ENCODE measurements at places on chromosomes 6 and 20.
A peak's percentile ranks its signal among the peaks of the same experiment; 100 is the strongest.

DNA sequence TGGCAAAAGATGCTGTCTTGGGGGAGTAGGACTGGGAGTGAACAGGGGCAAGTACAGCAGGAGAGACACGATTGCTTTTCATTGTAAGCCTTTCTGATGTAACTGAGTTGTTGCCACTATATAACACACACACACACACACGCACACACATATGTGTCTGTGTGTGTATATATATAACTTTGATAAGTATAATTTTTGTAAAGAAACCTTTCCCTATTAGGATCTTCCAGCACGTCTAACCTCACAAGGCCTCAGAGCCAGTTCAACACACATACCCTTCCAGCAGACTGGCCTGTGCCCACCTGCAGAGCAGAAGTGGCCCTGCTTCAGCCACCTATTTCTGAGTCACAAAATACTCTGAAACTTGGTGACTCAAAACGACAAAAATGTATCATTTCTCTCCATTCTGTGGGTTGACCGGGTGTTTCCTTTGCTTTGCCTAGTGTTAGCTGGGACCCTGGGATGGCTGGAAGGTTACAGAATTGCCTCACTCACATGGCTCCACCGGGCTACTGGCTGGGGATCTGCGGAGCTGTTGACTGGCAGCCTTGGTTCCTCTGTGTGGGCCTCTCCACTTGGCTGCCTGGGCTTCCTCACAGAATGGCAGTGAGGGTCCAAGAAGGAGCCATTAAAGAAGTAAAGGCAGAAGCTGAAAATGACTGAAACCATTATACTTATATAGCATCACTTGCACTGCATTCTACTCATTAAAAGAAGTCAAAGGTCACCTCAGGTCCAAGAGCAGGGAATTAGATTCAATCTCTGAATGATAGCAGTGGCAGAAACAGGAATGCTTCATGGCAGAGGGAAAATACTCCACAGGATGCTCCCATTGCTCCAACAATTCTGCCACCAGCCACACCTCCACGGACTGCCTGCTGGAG lies 126.4 kb downstream of the BANF2 start:
- DNase-seq = no peak

DNA sequence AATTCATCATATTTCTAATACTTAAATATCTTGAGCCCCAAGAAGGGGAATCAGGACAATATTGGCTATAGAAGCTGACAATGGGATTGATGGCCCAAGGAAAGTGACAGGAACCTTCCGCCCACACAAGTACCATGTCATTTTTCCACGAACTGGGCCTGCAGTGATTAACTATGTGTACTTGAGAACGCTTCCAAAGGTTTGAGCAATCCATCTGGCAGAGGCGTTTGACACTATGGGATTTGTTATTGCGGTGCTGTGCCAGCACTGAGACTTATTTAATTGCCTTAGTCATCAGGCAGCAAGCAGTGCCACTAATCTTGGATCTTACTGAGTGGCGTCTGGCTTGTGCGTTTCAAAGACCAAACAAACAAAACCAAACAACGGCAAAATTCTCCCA lies 135.6 kb upstream of the UST start:
- peak; percentile 28 for DNase-seq

DNA sequence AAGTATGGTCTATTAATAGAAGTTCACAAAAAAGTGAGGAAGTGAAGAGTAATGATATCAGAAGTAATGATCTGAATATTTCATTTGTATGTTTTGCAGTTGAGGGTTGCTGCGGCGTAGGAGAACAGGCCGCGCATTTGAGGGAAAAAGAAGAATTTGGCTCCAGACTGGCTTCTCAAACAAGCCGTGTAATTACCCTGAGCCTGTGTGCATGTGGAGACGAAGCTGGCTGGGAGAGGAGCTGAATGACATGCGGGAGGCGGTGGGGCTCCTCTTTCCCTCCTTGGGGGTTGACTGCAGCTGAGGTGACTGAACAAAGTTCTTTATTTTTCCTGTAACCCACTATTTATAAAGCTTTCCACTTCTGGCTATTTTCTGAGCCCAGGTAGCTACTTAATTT lies 115.5 kb upstream of the AFDN start:
- no peak for DNase-seq

DNA sequence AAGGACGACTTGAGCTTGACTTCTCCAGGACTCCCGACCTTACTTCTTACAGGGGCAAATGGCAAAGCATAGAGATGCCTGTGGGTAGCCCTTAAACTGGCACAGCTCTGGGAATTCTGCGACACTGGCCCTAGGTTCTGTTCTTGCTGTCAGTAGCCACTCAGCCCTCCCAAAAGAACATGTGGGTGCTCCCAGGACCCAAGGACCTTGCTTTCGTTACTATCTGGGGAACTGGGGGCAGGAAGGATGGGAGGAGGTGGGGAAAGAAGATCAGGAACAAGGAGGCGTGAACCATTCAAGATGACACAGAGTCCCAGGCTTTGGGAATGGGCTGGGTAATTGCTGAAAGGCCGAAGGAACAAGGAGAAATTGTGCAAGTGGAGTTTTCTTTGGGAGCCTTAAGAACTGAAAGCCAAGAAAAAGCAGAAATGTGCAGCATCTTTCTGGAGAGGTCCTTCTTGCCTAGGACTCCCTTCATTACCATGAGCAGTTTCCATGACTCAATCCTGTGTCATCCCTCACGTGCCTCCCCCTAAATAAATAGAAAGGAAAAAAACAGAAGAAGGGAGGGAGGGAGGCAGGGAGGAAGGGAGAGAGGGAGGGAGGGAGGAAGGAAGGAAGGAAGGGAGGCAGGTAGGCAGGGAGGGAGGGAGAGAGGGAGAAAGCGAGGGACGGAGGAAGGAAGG lies 284.6 kb upstream of the FOXQ1 start:
- peak; percentile 29 for DNase-seq

Data from LoVo (cell line).